Amniotic stem cell (primary cell): ENCODE measurements at places on chromosomes 16 and 17.

DNA sequence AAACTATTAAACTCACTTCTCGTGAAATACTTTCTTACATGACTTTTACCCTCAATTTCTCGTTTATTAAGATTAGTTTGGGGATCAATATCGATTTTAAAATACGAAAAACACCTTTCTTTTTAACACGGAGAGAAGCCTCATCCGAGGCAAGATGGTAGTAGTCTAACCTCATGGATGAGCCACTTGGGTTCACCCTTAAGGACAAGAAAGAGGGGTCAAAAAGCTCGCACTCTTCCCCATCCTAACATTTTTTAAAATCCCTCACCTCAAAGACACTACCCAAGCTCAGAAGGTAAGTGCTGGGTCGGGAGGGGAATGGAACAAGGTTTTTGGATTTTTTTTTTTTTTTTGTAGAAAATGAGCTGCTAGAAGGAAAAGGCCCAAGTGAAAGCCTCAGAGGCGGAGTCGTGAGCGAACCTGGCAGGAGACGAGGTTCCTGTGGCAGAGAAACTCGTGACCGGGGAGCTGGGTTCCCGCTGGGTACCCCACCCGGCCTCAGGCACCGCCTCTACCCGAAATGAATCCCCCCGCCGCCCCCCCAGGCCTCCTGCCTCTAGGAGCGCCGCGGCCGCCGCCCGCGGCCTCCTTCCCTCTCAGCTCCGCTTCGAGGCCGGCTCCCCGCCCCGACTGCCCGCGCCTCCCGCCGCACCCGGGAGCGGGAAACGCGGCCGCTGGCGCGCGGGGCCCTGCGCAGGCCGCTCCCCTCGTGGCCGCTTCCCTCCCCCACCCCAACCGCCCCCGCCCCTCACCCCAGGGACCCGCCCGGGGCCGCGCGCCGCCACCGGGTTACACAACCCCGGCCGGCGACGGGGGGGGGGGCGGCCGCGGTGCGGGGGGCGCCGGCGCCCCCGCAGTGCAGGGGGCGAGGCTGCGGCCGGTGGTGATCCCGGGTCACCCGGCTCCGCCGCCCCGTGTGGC lies 1.6 kb downstream of the NUFIP2 start:
- no peak for DNase-seq

- DNase-seq, result no peak
Measured at GRCh38 chr17:16923097-16923903, 48.6 kb downstream of the TNFRSF13B start.

DNA sequence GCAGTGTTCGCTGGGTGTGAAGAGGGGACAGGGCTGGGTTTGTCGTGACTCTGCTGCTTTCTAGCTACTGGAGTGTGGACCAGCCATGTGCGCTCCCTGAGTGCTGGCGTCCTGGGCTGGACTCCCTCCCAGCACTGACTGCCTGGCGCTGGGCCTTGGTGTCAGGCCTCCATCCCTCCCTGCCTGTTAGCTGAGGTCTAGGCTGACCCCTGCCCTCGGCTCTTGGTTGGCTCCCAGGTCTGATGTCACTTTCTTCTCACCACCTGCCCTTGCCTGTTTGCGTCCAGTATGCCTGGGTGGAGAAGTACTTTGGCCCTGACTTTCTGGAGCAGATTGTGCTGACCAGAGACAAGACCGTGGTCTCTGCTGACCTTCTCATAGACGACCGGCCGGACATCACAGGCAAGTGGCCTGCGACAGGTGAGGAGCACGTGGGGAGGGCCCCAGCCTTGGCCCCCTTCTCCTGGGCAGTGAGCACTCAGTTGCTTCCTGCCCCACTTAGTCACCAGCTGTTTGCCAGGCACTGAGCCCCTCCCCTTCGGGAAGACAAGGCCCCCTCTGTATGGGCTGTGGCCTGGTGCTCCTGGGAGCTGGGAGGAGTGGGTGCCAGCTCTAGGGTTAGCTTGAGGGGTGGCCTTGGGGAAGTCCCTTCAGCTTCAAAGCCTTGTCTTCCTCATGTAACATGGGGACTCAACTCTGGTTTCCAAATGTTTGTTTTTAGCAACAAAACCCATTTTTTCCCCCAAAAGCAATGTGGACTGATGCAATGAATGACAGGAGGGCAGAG lies 41.5 kb downstream of the NT5M start:
- DNase-seq, result no peak

- no peak for DNase-seq
Measured at GRCh38 chr17:51398128-51398525, 137.8 kb downstream of the UTP18 start.

GRCh38 chr16:54460263-54460860 lies 173.8 kb upstream of the IRX3 start:
- DNase-seq, result no peak

DNA sequence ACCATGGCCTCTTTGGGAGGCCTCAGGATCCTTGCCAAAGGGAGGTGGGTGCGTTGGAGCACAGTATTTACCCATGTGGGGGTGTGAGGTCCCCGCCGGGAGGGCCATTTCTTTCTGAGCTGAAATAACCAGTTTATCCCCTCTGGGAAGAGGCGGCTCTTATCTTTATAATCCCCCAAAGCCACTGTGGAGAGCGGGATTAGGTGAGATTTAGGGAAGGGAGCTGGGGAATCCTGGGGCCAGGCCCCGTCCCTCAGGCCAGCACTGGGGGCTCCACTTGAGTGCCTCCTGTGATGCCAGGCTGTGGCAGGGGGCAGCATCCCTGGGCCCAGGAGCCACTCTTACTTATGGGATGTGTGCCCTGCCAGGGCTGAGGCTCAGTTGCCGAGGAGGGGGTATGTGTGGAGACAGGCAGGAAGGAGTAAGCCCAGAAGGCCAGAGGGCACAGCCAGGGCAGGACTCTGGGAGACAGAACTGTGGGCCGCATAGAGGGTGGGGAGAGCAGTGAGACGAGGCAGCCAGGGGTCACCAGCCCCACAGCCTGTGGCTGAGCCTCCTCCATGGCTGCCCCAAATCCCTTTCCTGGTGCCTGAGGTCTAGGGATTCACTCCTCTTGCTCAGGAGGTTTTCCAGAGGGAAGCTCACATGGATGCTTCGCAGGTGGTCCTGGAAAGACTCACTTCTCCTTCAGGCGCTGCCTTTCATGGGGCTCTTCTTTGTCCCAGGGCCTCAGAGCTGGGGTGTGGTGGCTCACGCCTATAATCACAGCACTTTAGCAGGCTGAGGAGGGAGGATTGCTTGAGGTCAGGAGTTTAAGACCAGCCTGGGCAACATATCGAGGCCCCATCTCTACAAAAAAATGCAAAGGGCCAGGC lies 25.0 kb downstream of the TMEM94 start:
- no peak for DNase-seq

DNA sequence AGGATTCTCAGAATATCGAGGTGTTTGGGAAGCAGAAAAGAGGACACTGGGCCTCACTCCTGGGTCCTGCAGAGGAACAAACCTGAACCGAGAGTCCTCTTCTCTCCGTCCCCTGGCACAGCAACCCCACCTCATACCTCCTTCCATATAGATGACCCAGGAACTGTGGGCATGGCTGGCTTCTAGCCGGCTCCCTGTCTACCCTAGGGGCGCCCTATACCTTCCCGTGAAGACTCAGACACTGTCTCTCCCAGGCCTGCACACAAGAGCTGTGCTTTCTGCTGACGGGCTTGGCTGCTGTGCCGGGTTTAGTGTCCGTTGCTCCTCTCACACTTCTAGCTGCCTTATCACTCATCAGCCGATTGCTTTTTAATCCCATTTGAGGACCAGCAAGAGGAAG lies 46.5 kb upstream of the CRISPLD2 start:
- DNase-seq, result no peak

DNA sequence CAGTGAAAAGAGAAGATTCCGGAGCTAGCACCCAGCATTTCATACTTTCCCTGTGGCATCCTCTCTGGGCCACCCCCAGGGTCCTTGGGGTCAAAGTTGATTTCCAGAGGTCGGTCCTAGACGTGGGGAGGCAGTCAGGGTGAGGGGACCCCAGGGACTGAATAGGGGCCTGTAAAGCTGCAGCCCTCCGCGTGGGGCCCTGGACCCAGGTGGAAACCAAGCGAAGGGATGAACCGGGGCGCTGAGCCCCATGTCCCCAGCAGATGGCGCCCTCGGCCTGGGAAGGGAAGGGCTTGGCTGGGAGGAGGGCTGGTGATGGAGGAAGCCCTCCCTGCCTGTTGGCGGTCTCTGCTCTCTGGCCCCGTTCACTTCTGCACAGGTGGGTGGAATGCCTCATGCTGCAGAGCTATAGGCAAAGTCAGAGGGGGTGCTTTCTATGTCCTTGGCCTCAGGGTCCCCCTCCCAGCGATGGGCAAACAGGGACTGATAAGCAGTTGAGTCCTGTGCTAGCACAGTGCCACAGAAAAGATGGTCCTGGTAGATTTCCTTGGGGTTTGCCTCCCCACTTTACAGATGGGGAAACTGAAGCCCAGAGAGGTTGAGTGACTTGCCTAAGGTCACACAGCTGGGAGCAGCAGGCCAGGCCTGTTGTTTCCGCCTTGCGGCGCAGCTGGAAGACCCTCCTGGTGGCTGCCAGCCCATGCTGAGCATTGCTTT lies 163.4 kb upstream of the CIBAR2 start:
- DNase-seq, result peak; percentile 41

DNA sequence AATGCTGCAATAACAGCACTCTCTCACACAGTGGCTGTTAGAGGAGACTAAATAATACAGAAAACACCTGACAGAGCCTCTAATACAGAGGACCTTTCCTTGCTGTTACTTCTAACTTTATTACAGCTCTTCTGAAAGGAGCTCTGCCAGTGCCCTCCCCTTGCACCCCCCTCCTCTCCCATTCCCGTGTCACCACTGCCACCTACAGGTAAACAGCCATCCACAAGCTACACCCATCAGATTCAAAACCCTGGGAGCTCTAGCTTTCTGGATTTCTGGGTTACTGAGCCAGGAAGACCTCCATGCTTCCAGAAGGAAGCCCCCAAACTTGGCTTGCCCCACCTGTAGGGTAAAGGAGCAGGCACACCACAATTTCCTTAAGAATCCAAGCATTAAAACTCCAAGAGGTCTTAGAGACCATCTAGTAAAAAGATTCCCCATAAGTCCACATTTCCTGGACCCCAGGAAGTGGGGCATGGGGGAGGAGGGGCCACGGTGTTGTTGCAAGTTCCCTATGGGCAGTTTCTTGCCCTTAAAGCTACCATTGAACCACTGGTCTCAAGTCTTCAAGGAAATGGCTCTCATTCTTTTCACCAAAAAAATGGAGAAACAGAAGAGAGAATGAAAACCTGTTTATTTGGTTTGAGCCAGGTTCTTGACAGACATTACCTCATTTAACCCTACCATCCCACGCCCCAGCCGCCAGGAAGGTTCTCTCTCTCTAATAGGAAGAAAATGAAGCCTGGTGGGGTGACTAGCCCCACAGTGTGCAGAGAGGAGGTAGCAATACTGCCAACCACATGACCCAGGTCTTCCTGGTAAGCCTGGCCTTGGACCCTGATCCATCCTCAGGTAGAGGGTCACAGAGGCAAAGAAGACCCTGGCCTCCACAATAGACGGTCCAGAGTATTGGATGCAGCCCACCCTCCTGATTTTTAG lies 52.8 kb downstream of the TOM1L2 start:
- DNase-seq, result peak; percentile 47

DNA sequence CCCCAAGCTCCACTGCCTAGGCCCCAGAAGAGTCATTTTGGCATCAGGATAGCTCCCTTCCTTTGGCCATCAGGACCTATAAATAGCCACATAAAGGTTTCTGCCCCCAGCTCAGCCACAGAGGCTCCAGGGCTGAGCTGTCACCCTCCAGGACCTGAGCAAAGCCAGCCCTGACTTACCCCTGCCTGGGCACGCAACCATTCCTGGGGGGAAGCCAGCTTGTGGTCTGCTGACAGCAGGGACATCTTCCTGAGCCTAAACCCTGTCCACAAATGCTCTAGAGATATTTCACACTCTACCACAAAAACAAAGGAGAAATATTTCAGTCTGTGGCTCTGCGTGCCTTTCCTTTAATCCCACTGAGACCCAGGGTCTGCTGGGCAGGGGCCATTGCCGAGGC lies 123.7 kb upstream of the CCL2 start:
- no peak for DNase-seq

DNA sequence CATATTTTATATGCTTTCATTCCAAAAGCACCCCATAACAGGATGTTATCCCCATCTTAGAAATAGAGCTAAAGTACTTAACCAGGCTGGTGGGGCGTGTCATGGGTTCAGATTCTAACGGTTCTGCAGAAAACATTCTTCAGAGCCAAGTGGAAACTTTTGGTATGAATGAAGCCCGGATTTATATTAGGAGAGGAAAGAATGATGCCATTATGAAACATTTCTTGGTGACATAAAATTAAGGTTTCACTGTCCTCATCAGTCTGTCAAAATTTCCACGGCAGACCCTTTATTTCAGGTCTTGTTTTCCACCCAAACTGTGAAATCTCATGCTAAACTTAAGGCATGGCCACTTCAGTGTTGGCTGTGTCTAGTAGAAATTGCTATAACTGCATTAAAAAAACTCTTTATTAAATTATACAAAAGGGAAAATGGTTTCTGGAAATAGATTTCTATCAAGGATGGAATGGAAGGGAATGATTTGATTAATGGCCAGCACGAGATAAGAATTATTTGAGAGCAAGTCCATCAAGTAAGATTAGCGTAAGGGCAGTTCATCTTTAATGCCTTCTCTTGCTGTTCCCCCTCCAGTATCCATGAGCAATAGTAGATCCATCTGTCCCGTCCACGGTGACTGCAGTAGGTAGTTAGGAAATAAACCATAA lies 11.7 kb downstream of the PRKCA start:
- no peak for DNase-seq

- no peak for DNase-seq
Measured at GRCh38 chr17:55319933-55320593, 55.3 kb downstream of the HLF start.

DNA sequence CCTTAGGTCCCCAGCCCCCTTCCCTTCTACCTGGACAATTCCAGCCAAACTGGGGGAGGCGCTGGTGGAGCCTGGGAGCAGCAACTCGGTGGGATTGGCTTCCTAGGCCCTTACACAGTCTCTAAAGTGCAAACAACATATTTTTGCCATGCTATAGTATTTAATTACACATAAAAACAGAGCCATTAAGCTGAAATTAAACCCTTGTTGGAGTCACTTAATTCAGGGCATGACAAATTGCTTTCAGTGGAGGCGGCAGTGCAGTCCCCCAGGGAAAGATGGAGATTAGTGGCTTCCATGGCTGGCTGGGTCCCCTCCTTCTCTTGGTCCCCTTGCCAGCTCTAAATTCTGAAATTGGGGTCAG lies 17.3 kb downstream of the IGFBP4 start:
- no peak for DNase-seq

GRCh38 chr17:51725185-51725584 lies 433.3 kb downstream of the CA10 start:
- no peak for DNase-seq

- no peak for DNase-seq
Measured at GRCh38 chr16:77913738-77914253, 108.6 kb upstream of the CLEC3A start.

GRCh38 chr17:20127360-20128035 lies 118.3 kb downstream of the SPECC1 start:
- no peak for DNase-seq

GRCh38 chr16:30357085-30357714 lies 2.1 kb upstream of the CD2BP2 start:
- no peak for DNase-seq

- no peak for DNase-seq
Measured at GRCh38 chr16:86959091-86959651, 358.0 kb downstream of the C16orf95 start.
